ENCODE measurements at places on chromosomes 16 and 17.
A peak's percentile ranks its signal among the peaks of the same experiment; 100 is the strongest.

DNA sequence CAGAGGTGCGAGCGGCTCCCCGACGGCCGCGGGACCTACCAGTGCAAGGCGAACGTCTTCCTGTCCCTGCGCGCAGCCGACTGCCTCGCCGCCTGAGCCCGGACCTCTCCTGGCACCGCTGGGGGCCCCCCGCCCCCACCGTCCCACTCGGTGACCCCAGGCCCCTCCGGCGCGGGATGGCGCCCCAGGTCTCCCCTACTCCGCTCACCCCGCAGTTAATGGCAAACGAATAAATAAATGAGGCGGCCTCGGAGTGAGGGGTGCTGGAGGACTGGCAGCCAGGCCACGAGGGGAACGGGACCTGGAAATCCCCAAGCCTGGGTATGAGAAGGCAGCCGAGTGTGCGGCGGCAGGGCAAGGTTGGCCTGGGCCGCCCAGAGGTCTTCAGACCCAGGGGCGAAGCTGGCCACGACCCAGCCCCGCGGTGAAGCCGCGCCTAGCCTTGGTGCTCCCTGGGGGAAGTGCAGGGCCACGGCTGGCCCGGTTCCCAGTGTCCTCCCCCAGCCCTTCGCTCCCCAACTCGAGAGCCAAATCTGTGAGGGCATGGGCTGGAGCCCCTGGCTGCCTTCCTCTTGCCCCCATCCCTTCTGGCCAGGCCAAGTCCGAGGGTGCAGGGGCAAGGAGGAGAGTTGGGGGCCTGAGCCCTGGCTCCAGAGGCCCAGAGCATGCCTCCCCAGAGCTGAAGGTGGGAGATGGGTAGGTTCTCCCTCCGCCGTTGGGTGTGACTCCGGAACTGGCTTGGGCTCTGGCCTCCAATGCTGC, 796 bp downstream of the NPB start:
- peak; percentile 35 for DNase-seq

DNA sequence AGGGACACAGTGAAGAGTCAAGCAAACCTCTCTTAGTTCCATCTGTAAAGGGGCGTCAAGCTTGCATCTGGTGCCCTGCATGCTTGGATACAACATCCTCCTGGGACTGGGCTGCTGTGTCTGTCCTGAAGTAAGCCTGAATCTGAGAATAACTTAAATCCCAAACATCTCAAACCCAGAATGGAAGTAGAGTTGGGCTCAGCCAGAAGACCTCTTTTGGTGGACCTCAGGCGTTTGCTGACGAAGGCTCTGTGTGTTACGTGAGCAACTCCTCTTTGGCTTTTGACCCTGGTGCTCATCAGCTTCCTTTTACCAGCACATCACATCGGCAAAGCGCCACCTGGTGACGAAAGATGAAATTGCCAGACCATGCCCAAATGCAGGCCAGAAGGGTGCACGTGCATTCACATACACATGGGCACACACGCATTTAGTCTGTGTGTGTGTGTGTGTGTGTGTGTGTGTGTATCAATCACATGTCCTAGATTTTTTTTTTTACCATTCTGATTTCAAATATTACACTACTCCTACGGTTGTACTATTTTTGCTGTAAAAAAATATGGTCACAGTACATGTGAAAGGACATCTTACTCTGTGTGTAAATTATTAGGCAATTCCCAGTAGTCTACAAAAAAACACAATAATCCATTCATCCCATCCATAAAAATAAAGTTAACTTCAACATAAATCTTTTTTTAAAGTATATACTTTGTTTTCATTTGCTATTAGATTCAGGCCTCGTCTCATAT, 41.1 kb upstream of the FOXJ1 start:
- DNase-seq: peak; percentile 97

GRCh38 chr17:42853597-42853967, 2.6 kb downstream of the AOC3 start:
- DNase-seq: no peak

GRCh38 chr16:53457670-53458069, 23.4 kb downstream of the RBL2 start:
- DNase-seq: peak; percentile 95

DNA sequence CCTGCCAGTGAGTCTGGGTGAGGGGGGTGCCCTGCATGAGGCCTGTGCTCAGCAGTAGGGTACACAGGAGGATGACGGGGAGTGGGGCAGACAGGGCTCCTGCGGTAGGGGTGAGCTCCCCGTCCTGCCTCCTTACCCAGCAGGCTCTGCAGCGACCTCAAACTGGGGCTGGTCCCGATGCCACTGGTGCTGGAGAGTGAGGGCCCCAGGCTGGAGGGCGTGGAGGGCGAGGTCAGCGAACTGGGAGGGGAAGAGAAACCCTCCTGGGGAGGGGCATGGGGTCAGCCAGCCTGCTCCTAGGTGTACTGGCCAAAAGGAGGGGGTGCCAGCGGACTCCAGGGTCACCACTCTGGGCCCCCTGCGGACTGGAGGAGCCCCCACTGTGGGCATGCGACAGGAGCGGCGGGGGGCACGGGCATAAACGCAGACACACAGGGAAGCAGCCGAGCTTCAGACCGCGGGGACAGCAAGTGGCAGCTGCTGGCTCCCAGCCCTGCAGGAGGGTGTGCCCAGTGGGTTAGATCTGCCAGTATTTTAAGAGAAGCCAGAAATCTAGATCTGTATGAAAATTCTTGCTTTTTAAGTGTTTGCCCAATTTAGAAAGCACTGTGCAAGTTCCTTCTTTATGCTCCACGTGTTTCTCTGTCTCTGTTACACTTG, 9.0 kb upstream of the VASN start:
- no peak for DNase-seq

DNA sequence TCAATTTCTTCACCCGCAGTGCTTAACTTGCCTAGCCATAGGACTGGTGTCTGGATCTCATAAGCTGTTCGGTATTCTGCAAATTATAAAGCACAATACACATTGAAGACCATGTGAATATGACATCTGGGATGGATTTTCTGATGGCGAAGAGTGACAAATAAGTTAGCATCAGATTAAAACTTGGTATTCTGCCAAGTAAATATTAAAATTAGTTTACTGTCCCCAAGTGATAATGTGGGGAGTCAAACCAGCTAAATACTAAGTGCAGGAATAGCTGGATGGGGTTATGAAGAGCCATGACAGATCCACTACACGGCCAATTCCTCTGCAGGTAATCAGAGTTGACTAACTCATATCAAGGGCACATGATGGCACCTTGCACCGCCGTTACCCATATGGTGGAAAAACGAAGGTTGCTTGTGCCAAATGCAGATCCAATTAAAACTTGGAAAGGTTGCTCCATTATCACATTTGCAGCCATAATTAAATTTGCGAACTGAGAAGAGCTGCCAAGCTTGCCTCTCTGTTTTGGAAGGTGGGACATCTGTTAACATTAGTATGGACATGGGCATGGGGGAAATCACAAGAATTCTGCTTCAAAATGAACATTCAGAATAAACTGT, 114.9 kb upstream of the TOM1L1 start:
- DNase-seq: no peak

GRCh38 chr16:58197314-58198012, 443 bp downstream of the CSNK2A2 start:
- DNase-seq: peak; percentile 9

DNA sequence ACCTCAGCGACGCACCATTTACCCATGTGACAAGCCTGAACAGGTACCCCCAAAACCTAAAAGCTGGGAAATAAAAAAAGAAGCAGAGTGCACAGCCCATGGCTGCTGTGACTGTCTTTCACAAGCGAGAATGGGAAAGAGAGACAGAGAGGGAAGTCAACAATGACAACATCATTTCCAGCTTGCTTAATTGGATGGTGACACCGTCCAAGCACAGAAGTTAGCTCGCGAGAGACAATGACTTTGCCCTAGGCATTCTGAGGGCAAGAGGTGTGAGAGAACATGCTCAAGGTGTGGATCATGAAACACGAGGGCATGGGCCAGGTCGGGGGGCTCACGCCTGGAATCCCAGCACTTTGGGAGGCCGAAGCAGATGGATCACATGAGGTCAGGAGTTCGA, 19.3 kb upstream of the NSMCE1 start:
- no peak for DNase-seq

GRCh38 chr16:27214084-27214961, 11.0 kb downstream of the KDM8 start:
- no peak for DNase-seq

DNA sequence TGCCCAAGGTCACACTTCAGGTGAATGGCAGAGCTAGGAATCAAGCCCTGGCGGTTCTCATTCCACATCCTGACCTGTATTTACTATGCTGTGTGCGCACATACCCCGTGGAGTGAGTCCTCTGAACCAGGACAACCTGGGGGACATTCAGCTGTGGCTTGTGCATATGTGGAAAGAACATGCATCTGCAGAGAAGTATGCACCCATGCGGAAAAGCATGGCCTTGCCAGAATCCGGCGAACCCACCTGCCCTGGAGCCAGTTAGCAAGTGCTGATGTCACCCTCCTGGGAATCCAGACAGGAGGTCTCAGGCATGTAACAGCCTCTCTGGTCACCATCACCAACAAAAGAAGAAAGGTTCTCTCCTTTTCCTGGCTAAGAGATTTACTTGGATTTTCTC, 1.9 kb downstream of the RASL10B start:
- no peak for DNase-seq

DNA sequence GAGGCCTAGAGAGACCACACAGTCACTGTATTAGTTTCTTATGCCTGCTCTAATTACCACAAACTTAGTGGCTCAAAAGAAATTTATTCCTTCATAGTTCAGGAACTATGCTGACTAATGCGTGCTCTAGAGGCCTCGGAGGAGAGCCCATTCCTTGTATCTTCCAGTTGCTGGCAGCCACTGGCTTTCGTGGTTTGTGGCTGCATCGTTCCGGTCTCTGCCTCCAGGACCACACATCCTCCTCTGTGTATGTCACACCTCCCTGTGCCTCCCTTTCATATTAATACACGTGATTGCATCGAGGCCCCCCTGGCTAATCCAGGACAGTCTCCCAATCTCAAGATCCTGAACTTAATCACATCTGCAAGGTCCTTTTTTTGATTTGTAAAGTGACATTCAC, 16.9 kb upstream of the MYLK3 start:
- no peak for DNase-seq

- peak; percentile 62 for DNase-seq
Measured at GRCh38 chr17:35087731-35088355, 24.3 kb upstream of the RFFL start.

GRCh38 chr17:46898364-46898763, 24.6 kb upstream of the GOSR2 start:
- no peak for DNase-seq

DNA sequence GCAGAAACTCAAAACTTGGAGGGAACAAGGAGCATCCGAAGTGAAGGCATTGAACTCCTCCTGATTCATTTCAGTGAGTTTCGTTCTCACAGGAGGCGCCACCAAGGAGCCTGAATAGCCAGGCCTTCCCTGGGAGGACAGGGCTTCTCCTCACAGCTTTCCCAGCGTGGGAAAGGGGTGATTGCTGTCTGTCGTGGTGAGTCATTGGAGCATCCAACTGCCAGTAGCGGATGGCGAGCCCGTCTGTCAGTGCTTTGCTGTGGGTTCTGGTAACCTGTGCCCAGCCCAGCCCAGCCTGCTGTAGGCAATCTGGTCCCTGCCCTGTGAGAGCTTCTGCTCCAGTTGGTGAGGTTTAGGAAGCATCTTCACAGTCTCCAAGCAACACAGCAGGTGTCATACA, 28.3 kb downstream of the PLCD3 start:
- no peak for DNase-seq

- peak; percentile 63 for DNase-seq
Measured at GRCh38 chr16:48054881-48055601, 100.8 kb downstream of the ABCC12 start.

DNA sequence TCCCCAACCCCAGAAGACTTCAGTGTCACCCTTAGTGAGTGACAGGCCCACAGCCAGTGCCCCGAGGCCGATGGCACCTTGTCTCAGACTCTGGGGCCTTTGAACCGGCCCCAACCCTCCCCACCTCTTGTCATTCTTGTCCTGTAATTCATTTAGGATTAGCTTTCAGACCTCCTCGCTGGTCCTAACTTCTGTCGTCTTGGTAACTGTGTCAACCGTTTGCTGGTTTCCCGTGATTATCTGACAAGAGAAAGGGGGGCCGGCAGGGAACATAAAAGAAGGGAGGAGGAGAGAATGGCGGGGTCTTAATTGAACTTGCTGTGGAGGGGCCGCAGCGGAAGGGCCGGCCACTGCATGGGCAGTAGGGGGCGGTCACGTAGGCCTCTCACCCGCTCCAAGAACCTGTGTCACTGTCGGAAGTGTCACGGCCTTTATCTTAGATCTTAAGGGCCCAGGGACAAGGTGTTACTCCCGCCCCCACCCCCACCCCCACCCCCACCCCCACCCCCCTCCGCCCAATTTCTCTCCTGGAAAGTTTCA, 46.5 kb upstream of the GSE1 start:
- no peak for DNase-seq

DNA sequence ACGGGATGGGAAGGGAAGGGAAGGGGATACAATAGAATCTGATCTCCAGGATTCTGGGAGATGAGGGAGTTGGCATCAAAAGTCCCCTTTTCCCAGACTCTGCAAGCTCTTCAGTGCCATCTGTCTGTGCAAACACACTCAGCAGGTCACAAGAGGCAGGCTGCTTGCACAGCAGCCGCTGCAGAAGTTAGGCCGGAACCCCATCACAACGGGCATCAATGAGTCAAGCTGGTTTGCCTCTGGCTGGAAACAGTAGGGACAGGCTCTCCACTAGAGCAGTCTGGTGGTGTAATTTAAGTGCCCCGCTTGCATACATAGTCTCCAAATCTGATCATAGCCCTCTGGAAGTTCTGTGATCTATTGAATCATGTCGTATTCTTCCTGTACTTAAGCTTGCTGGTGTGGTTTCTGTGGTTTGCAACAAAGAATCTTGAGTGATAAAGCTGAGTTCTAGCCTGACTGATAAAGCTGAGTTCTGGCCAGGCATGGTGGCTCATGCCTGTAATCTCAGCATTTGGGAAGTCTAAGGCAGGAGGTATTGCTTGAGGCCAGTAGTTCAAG, 33.7 kb upstream of the KDM8 start:
- DNase-seq: peak; percentile 34

DNA sequence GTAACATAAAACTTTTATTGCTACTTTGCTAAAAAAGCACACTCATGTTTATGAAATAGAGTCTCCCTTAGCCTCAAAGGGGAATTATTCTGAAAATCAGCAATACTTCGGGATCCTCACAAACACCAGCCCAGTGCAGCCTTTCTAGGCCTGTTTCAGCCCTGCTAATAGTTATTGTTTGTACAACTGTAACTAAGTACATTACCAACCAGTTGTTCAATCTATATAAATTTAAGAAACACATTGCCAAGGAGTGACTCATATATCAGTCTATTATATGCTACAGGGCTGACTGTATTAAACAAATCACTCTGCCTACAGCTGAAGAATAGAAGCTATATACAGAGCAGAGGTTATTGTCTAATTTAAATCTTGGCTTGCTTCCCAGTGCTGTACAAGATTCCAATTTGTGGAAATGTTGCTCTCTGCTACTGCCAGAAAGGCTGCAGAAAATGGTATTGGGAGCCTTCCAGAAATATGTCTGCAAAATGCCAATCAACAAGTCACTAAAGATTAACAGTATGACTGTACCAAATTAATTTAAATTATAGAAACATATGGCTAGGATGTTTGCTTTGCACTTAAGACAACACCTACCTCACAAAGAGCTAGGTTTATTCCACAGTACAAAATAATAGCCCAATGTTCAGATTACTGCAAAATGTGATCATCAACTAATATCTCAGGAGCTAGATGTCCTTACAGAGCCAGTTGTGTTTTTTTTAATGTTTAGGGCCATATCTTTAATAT, 49.7 kb downstream of the TOX3 start:
- DNase-seq: no peak

- no peak for DNase-seq
Measured at GRCh38 chr16:89922477-89922883, 662 bp upstream of the TUBB3 start.

GRCh38 chr16:58324792-58325191, 30.0 kb upstream of the PRSS54 start:
- no peak for DNase-seq

GRCh38 chr17:32124985-32125847, 17.1 kb upstream of the RHOT1 start:
- no peak for DNase-seq

All from GM12865 (cell line).